Natural killer cell (primary cell): ENCODE measurements at places on chromosomes 2 and 18. TPM values are rescaled to one million over a fixed set of nuclear protein-coding genes. Genes with fewer than 3 reads are reported as not detected.

- DNase-seq: no peak
- no peaks in the 10 kb centered on the region for H3K27me3 ChIP-seq
- peak overlapping the region; percentile 82 for H3K4me3 ChIP-seq
Observed at GRCh38 chr2:10303181-10303693, 533 bp downstream of the HPCAL1 start.

The MDH1 gene
- 85.3 TPM for total RNA-seq

- H3K4me3 ChIP-seq: no peak overlapping the region
- H3K27me3 ChIP-seq: no peaks in the 10 kb centered on the region
- no peaks in the 10 kb centered on the region for H3K36me3 ChIP-seq
- no peak overlapping the region for H3K27ac ChIP-seq
- DNase-seq: no peak
- H3K4me1 ChIP-seq: no peaks in the 10 kb centered on the region
Observed at GRCh38 chr2:67585400-67585799, 188.3 kb downstream of the ETAA1 start.

GRCh38 chr18:11902522-11903292 is 5.4 kb downstream of the MPPE1 start:
- H3K4me3 ChIP-seq: no peak overlapping the region
- H3K27me3 ChIP-seq: no peaks in the 10 kb centered on the region
- DNase-seq: no peak
- H3K27ac ChIP-seq: no peak overlapping the region
- peaks cover 28% of the 10 kb centered on the region for H3K36me3 ChIP-seq
- H3K4me1 ChIP-seq: peaks cover 13% of the 10 kb centered on the region

DNA sequence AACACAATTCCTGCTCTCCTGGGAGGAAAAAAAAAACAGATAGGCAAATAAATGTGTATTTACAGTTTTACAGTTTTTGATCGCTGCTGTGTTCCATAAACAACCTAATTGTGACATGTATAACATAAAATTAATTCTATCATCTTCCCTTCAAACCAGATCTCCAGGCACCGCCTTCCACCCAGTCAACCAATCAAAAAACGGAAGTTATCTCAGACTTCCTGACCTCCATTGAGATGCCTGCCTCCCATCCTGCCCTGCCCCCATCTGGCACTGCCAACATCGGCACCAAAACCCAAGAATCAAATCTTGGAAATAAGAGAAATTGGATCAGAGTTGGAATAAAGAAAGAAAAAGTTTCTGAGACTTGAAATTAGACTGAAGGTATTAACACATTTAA is 3.1 kb upstream of the RIOK3 start:
- no peak overlapping the region for H3K4me3 ChIP-seq
- no peak overlapping the region for H3K27ac ChIP-seq
- H3K4me1 ChIP-seq: peaks cover 5% of the 10 kb centered on the region
- no peak for DNase-seq
- no peaks in the 10 kb centered on the region for H3K36me3 ChIP-seq
- H3K27me3 ChIP-seq: no peaks in the 10 kb centered on the region

- no peak overlapping the region for H3K27ac ChIP-seq
- no peaks in the 10 kb centered on the region for H3K4me1 ChIP-seq
- H3K4me3 ChIP-seq: no peak overlapping the region
- no peaks in the 10 kb centered on the region for H3K27me3 ChIP-seq
Observed at GRCh38 chr2:32812316-32812715, 134.4 kb upstream of the LTBP1 start.

DNA sequence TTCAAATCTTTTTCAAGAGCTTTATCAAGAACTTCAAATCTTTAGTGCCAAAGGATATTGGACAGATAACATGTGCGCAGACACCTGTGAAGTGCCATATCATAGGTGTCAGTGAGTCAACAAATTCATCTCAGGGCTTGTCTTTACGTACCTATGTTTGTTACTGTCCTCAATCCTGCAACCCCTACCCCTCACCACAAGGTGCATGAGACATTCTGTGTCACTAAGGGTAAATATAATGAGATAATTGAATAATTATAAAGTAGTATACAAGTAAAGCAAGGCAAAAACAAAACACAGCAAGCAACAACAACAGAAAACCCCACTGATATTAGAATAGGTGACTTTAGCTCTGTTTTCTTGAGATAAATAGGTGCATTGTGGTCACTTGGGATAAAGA is 1495.8 kb upstream of the TMEFF2 start:
- H3K4me3 ChIP-seq: no peak overlapping the region
- H3K27me3 ChIP-seq: no peaks in the 10 kb centered on the region
- no peak overlapping the region for H3K27ac ChIP-seq
- no peak for DNase-seq
- no peaks in the 10 kb centered on the region for H3K36me3 ChIP-seq

GRCh38 chr18:76370201-76370600 is 124.8 kb downstream of the ZNF516 start:
- no peak overlapping the region for H3K27ac ChIP-seq
- H3K36me3 ChIP-seq: peaks cover 14% of the 10 kb centered on the region
- H3K4me3 ChIP-seq: no peak overlapping the region
- DNase-seq: no peak

DNA sequence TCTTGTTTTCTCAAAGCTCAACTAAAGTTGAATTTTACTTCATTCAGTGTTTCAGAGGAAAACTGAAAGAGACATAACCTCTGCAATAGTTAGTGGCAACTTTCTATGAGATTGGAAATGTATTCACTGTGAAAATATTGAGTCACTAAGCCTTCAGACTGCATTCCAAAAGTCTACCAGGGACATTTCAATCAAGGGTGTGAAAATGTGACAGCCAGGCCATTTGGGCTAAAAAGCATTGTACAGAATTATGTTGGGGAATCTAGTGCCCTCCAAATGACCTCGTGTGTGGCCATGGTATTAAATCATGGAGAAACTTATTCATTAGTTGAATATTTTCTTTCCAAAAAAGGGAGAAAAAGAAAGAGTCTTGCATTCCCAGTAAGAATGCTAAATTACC is 251.9 kb downstream of the GRB14 start:
- no peak overlapping the region for H3K4me3 ChIP-seq
- no peak for DNase-seq
- H3K4me1 ChIP-seq: no peaks in the 10 kb centered on the region
- H3K36me3 ChIP-seq: no peaks in the 10 kb centered on the region
- no peaks in the 10 kb centered on the region for H3K27me3 ChIP-seq

DNA sequence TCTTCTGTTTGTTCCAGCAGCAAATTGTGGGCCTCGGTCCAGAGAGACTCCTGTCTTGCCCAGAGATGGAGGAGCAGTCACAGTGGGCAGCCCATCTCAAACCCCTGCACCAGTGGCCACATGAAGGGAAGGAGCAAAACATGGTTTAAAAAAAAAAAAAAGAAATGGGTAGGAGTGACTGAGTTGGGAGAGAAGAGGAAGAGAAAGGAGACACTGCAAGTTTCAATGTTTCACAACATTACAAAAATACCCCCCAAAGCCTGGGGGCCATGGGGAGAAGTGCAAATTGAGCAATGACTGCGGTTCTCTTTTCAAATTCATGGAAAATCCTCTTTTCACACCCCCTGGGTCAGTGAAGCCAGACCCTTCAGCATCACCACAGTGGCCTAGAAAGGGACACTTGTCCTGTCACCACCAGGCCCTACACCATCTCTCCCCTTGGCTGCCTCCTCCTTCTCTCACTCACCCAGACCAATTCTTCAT is 117.1 kb downstream of the ZFP36L2 start:
- H3K27me3 ChIP-seq: no peaks in the 10 kb centered on the region
- no peak overlapping the region for H3K27ac ChIP-seq
- DNase-seq: no peak
- no peaks in the 10 kb centered on the region for H3K36me3 ChIP-seq
- no peak overlapping the region for H3K4me3 ChIP-seq

DNA sequence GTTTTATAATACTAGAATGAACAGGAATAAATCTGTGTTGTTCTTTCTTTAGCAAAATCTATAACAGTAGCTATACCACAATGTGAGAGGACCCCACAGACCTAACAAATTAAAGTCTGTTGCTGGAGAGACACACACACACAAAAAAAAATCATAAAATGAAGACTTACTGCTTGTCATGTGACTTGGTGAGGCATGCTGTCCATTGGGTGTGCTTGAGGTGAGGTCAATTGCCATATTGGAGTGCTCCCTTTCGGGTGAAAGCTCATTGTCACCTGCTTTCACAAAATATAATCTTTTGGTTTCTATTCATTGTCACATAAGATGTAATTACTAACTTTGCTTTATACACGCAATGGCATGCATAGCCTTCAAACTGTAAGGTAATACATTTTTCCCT is 3.9 kb downstream of the IKZF2 start:
- no peaks in the 10 kb centered on the region for H3K4me1 ChIP-seq
- H3K4me3 ChIP-seq: peak overlapping the region; percentile 91

DNA sequence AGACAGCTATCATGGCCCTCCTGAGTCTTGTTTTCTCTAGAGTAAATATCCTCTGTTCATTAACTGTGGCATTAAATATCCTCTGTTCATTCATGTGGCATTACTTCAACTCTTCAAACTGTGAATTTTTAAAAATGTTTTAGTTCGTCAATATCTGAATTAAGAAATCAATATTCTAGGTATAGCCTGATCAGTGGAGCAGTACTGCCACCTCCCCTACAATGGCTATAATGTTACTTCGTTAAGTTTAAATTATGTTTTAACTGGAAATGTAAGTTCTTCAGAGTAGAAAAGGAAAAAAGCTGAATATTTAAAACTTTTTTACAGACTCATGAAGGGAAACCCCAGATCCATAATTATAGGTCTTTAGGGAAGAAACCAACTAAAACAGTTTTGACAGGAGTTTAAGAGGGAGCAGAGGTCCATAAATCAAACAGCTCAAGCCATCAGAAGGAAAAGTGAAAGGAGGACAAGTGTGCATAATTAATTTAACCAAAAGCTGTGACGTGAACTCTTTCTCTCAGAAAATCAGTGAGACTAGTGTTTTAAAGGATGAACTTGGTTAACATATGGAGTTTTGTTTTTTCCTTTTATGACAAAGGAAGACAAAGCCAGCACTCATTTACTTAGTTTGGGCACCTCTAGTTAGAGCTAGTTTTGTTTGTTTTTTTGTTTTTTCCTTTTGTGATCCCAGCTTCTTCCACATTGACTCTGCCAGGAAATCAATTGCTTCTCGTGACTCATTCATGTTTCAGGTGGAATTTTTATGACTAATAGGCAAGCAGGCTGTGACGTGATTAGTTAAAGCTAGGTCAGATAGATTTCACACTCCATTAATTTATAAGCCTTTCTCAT is 44.9 kb downstream of the RBBP8 start:
- H3K36me3 ChIP-seq: no peaks in the 10 kb centered on the region
- no peaks in the 10 kb centered on the region for H3K27me3 ChIP-seq
- no peak for DNase-seq
- no peak overlapping the region for H3K4me3 ChIP-seq
- H3K4me1 ChIP-seq: no peaks in the 10 kb centered on the region
- no peak overlapping the region for H3K27ac ChIP-seq

The CYP26B1 gene
- total RNA-seq: not detected

- H3K27ac ChIP-seq: no peak overlapping the region
- H3K27me3 ChIP-seq: no peaks in the 10 kb centered on the region
- no peaks in the 10 kb centered on the region for H3K36me3 ChIP-seq
- no peak for DNase-seq
Observed at GRCh38 chr2:86350751-86351150, 13.3 kb upstream of the REEP1 start.

DNA sequence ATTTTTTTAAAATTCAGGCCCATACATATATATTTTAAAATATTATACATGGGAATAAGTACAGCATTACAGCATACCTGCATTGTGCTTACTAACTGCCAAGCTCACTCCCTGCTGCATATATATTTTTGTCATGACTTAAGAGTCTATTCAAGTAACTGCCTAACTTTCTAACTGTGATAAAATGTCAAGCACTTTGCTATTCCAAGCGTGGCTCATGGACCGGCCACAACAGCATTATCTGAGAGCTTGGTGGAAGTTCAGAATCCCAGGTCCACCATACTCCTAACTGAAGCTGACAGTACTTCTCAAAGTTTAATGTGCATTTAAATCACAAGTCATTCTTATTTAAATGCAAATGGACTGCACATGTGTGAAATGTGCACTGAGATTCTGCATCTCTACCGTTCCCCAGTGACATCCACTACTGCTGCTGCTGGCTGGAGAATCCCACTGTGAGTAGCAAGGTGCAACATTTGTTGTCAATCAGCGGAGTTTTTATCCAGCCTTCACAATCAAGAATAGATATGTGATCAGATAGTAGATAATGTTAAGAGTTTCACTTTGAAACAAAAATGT is 79.1 kb downstream of the DYM start:
- H3K27ac ChIP-seq: no peak overlapping the region
- no peaks in the 10 kb centered on the region for H3K27me3 ChIP-seq
- DNase-seq: no peak
- H3K4me1 ChIP-seq: no peaks in the 10 kb centered on the region

The TUBA4B gene
- not detected for total RNA-seq

GRCh38 chr2:20488201-20488641 is 41.3 kb downstream of the RHOB start:
- no peak overlapping the region for H3K27ac ChIP-seq
- no peaks in the 10 kb centered on the region for H3K4me1 ChIP-seq
- no peaks in the 10 kb centered on the region for H3K36me3 ChIP-seq
- no peak for DNase-seq
- H3K27me3 ChIP-seq: no peaks in the 10 kb centered on the region
- H3K4me3 ChIP-seq: no peak overlapping the region

- H3K36me3 ChIP-seq: no peaks in the 10 kb centered on the region
- no peak for DNase-seq
- no peak overlapping the region for H3K27ac ChIP-seq
- H3K4me1 ChIP-seq: no peaks in the 10 kb centered on the region
- no peaks in the 10 kb centered on the region for H3K27me3 ChIP-seq
- no peak overlapping the region for H3K4me3 ChIP-seq
Observed at GRCh38 chr2:4324531-4324930, 621.2 kb downstream of the DCDC2C start.

The MAPK4 gene
- total RNA-seq: not detected

GRCh38 chr2:109217362-109218086 is 88.5 kb downstream of the SH3RF3 start:
- H3K36me3 ChIP-seq: no peaks in the 10 kb centered on the region
- H3K27me3 ChIP-seq: peaks cover 36% of the 10 kb centered on the region
- H3K4me3 ChIP-seq: no peak overlapping the region
- H3K4me1 ChIP-seq: peaks cover 55% of the 10 kb centered on the region

The SPDYA gene
- total RNA-seq: 5.6 TPM

The SPATA3 gene
- not detected for total RNA-seq

DNA sequence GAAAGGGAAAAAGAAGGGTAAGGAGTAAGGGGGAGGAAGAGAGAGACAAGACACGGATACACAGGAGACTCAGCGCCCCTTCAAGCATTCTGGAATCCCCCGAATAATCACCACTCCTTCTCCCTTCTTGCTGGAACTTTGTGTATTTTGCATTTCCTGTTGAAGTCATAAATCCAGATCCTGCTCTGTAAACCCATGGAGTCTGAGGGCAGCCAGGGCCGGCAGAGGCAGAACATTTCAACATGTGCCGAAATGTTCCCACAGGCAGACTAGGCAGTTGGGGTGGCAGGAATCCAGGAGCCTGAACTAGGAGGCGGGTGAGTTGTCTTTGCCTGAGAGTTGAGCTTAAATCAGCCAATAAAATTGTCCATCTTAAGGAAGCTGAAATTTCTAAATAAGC is 193.1 kb downstream of the SH3RF3 start:
- no peaks in the 10 kb centered on the region for H3K27me3 ChIP-seq
- DNase-seq: no peak
- H3K4me1 ChIP-seq: peaks cover 6% of the 10 kb centered on the region
- H3K36me3 ChIP-seq: no peaks in the 10 kb centered on the region

The TPGS2 gene
- total RNA-seq: 27.0 TPM

GRCh38 chr2:113697516-113697915 is 58.9 kb downstream of the SLC35F5 start:
- H3K27ac ChIP-seq: no peak overlapping the region
- peaks cover 24% of the 10 kb centered on the region for H3K4me1 ChIP-seq
- no peaks in the 10 kb centered on the region for H3K36me3 ChIP-seq
- no peak for DNase-seq
- H3K27me3 ChIP-seq: no peaks in the 10 kb centered on the region

- H3K27ac ChIP-seq: no peak overlapping the region
- no peak for DNase-seq
- no peak overlapping the region for H3K4me3 ChIP-seq
- H3K27me3 ChIP-seq: no peaks in the 10 kb centered on the region
- H3K4me1 ChIP-seq: peaks cover 8% of the 10 kb centered on the region
Observed at GRCh38 chr2:48445091-48445725, 84.7 kb upstream of the STON1 start.
